ENCODE measurements at places on chromosomes 1 and 21.

GRCh38 chr1:243850202-243850451 is at the start of gene AKT3:
Gene AKT3 (minus strand): TSS chr1:243850243. CDS start chr1:243843170, 7,073 bp downstream.
- no peak for DNase-seq

DNA sequence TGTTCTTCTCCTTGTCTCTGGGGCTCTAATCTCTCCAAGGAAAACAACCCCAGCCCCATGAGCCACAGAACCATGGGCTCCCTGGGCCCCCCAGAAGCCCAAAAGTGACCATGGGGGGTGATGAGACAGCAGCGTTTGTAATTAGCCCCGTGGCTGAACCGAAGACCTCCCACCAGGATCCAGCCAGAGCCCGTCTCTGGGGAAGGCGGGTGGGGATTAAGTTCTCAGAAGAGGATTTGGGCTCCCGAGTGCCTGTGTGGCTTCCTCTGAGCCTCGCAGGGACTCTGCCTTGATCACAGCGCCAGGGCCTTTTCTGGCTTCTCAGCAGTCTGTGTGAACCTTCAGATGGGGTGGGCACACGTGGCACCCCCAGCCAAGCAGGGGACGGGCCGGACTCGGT is 77.0 kb downstream of the ALPL start:
- DNase-seq: no peak

- no peak for DNase-seq
Measured at GRCh38 chr1:23574265-23574754, 15.0 kb upstream of the ID3 start.

DNA sequence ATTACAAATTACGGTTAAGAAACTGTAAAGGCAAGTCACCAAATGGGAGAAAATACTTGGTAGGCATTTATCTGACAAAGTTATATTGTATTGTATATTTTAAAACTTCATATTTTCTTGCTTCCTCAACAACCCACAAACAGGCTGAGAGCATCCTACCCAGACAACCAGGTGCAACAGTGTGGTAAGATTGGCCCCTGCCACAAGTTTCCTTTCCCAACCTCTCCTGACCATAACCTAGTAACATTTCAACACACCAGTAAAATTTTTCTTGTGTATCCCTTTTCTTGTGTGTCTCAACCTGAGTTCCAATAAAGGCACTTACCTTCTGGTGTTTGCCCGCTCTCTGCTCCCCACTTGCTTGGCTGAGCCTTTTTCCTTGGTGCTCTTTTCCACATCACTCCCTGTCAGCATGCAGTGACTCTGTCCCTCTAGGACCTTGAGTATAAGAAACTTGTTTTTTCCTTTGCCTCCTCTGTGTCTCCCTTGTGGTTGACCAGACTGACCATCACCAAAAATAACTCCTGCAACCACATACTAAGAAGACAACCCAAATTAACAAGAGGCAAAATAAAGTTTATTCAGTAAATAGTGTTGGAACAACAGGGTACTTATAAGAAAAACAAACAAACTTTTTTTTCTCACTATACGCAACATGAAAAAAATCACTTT is 40.9 kb downstream of the FCRL3 start:
- no peak for DNase-seq

GRCh38 chr1:33438364-33439160 is 7.7 kb upstream of the PHC2 start:
- DNase-seq: no peak

DNA sequence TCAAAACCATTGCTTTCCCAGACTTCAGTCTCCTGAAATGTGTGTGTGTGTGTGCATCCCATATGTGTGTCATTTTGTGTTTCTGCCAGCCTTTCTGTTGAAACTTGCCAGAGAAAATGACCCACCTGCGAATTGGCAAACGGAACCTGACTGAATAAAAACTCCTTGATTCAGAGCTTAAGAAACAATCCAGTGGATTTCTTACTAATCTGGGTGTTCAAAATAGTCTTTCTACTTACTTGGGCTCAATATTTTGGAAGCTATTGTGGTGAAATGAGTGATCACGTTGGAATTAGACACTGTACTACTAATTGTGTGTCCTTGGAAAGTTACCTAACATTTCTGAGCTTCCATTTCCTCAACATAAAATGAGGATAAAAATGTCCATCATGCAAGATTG is 138.9 kb upstream of the ERG start:
- no peak for DNase-seq

DNA sequence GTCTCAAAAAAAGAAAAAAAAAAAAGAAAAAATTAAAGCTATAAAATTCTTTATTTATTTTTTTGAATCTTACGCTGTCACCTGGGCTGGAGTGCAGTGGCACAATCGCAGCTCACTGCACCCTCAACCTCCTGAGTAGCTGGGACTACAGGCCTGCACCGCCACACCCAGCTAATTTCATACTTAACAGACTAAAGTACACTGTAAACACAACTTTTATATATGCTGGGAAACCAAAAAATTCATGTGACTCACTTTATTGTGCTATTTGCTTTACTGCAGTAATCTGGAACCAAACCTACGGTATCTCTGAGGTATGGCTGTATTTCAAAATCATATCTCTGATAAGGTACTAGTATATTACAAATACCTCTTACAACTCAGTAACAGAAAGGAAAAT is 40.3 kb downstream of the HSF2BP start:
- no peak for DNase-seq

- DNase-seq: no peak
Measured at GRCh38 chr1:246404078-246404477, 103.0 kb downstream of the SMYD3 start.

- no peak for DNase-seq
Measured at GRCh38 chr1:221926441-221926840, 184.6 kb upstream of the DUSP10 start.
